Stimulated activated CD8-positive, alpha-beta memory T cell treated with anti-CD3 and anti-CD28 coated beads, Interleukin-7, amount 100 ng/mL, for 1 hour (primary cell): ENCODE measurements at places on chromosomes 4 and X.

DNA sequence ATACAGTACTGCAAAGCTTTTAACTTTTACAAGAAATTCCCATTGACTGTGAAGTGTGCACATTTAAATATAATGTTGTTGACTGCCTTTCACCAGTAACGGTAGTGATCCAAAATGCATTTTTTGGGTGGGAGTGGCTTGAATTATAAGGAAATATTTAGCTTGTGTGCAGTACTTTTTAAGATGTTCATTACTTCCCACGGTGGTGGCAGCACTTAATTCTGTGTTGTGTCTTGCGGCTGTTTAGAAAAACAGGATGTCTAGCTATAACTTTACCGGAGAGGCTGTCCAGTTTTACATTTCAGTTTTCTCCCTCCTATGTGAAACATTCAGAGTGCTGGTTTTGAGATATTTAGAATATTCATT lies 1.7 kb downstream of the TMEM131L start:
- DNase-seq: no peak

- DNase-seq: no peak
Observed at GRCh38 chr4:20878806-20879205, 178.5 kb downstream of the PACRGL start.

- DNase-seq: no peak
Observed at GRCh38 chrX:133980832-133981588, 4.4 kb downstream of the GPC3 start.

GRCh38 chr4:182975806-182976205 lies 58.6 kb upstream of the DCTD start:
- DNase-seq: no peak

GRCh38 chr4:3111461-3111860 lies 37.0 kb downstream of the HTT start:
- DNase-seq: no peak

DNA sequence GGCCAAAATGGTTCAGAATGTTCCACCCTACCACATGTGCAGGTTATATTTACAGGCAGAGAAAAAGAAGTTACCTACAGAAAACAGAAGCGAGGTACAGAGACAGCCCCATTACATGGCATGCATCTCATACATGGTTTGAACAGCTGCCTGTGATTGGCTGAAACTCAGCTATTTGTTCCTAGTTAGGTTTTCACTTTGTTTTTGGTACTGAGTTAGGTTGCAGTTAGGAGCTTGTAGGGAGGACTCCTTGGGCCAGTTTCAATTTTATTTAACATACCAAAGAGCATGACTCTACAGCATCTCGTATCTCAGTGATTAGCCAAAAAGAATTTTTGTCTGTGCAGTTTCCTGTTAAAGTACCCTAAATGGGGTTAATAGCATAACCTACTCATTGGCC lies 392.0 kb downstream of the MAPK10 start:
- DNase-seq: no peak

- DNase-seq: no peak
Observed at GRCh38 chr4:173924561-173924960, 358.9 kb downstream of the FBXO8 start.

GRCh38 chr4:173420801-173421200 lies 21.9 kb upstream of the SCRG1 start:
- DNase-seq: no peak

DNA sequence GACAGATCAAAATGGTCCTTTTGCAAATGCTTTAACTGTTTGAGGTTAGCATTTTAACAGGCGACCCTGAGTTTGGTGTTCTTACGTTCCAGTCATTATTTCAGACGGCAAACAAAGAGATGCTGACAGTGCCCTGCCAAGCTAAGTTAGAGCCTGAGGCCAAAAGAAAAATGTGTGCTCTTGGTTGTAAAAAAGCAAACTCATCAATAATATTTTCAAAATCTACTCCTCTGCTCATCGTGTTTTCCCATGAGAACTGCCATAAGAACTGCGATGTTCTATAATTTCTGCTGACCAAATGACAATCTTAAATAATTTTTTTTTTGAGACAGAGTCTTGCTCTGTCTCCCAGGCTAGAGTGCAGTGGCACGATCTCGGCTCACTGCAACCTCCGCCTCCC lies 62.7 kb upstream of the BCLAF3 start:
- no peak for DNase-seq

GRCh38 chrX:111244235-111244750 lies 26.0 kb downstream of the CAPN6 start:
- no peak for DNase-seq

GRCh38 chrX:4655743-4656142 lies 942.3 kb upstream of the PRKX start:
- DNase-seq: no peak

DNA sequence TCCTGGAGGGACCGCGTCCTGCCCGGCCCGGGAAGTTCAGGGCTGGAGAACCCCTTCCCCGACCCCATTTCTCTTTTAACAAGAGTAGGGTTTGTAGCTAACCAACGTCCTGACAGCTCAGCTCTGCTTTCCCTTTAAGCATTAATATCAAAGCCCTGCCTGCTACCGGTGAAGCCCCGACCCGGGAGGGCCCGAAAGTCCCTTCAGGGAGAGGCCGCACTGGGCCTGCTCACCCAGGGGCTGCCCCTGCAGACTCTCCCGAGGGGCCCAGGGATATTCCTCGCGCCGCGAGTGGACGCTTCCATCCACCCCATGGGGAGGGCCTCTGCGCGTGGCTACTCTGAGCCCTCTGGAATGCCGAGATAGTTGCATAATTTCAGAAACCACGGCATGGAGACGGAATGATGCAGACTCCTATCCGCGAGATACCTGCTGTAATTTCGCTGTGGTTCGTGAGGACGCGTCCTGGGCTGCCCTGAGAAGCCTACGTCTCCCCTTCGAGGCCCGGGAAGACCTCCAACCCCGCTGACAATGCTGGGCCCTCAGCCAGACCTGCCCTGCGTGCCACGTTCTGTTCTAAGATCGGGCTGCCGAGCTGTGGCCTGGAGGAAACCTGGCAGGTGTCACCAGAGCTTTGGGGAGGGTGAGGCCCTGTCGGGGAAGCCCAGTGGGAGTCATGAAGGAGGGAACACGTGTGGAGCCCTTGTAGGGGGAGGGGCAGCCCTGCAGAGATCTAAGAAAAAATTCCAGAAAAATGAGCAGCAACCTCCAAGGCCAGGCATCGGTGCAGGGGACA lies 999 bp upstream of the CTBP1 start:
- DNase-seq: peak; percentile 25

- no peak for DNase-seq
Observed at GRCh38 chrX:43582540-43582913, 73.6 kb upstream of the MAOA start.

GRCh38 chrX:110836001-110836400 lies 40.4 kb upstream of the CHRDL1 start:
- no peak for DNase-seq

GRCh38 chr4:158993891-158994290 lies 109.0 kb upstream of the RAPGEF2 start:
- DNase-seq: no peak

DNA sequence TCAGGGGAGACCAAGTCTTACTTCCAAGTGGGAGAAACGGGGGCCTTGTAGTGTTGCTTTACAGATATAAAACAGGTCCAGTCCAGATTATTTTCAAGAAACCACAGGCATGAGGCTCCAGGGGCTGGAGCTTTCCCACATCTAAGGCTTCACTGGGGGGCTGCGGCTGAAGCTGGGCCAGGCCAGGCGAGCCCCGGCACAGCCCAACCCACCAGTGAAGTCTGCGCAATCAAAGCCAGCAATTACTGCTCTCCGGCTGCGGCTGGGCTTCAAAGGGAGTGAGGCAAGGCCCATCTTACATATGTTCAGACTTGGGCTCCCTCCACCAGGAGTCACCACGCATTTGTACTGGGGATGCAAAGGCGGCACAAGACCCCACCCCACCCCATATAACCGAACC lies 61.7 kb downstream of the HADH start:
- DNase-seq: no peak

GRCh38 chr4:20487852-20488251 lies 212.4 kb upstream of the PACRGL start:
- no peak for DNase-seq

- no peak for DNase-seq
Observed at GRCh38 chrX:30495468-30495867, 82.1 kb downstream of the TASL start.

GRCh38 chrX:16022580-16023200 lies 100.7 kb upstream of the GRPR start:
- no peak for DNase-seq

DNA sequence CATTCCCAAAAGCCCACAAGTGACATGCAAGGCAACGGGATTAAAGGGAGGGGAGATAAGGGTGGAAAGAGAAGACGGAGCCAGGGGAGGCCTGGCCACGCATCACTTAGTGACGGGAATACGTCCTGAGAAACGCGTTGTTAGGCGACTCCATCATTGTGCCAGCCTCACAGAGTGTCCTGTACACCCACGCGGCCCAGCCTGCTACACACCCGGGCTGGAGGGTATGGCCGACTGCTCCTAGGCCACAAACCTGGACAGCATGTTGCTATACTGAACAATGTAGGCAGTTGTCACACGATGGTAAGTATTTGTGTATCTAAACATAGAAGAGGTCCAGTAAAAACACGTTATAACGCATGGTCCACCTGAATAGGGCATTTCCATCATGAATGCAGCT lies 23.4 kb downstream of the NSG1 start:
- no peak for DNase-seq
